ENCODE measurements at places on chromosomes 1 and 21. TPM values are rescaled to one million over a fixed set of nuclear protein-coding genes. Genes with fewer than 3 reads are reported as not detected.

- DNase-seq, result no peak
These were observed 346.1 kb downstream of the SIPA1L2 start for GRCh38 chr1:232283864-232284263.

The NAV1 gene
- polyA plus RNA-seq, result 3.5 TPM

DNA sequence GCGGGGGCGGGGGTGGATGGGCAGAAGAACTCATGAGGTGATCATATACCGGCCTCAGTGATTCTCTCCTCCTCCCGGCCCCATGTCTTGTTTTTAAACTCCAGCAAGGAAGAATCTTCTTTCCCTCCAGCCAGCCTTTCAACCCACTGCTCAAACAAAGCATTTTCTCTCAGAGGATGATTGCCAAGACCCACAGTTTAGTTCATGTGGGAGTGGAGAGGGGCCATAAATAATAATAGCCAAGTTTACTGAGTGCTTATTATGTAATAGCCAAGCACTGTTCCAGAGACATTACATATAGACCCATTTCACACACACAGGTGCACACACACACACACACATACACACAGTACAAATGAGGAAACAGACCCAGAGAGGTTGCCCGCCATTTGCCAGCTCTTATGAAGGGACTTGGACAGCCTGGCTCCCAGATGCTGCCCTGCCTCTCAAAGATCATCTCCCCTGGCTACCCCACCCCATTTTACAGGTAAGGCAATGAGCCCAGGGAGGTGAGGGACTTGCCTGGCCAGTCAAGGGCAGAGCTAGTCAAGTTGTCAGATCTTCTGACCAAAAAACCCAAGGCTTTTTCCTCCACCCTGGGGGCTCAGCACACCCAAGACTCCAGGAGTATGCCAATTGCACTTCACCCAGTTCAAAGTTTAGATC is 18.0 kb upstream of the BCAR3 start:
- no peak for DNase-seq

DNA sequence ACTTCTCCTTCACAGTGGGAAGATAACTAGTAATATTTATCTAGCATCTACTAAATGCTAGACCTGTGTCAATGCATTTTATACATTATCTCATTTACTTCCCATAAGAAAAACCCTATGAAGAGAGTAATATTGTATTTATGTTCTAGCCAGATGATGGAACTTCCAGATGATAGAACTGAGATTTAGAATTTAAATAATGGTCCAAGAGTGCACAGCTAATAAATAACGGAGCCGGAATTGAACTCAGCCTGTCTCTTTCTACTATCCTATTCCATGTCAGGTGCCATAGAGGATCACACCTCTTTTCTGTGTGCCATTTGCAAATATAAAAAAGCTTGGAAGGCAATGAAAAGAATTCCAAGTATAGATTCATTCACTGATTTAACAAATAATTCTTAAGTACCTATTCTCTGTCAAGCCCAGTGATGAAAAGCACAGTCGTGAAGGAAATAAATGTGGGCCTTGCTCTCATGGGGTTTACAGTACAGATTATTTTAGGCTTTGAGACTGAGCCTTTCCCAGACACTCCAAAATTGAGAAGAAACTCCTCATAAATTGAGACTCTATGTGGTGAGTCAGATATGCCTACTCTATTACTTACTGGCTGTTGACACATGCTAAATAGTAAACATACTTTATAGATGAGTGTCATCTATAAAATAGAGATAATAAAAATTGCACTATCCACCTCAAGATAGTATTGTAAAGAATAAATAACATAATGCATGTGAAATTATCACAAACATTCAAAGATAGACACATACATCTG is 378.0 kb upstream of the PRMT6 start:
- no peak for DNase-seq

The CGN gene
- 0.09 TPM for polyA plus RNA-seq

- DNase-seq, result no peak
These were observed 46.2 kb upstream of the GNG12 start for GRCh38 chr1:67879485-67879884.

DNA sequence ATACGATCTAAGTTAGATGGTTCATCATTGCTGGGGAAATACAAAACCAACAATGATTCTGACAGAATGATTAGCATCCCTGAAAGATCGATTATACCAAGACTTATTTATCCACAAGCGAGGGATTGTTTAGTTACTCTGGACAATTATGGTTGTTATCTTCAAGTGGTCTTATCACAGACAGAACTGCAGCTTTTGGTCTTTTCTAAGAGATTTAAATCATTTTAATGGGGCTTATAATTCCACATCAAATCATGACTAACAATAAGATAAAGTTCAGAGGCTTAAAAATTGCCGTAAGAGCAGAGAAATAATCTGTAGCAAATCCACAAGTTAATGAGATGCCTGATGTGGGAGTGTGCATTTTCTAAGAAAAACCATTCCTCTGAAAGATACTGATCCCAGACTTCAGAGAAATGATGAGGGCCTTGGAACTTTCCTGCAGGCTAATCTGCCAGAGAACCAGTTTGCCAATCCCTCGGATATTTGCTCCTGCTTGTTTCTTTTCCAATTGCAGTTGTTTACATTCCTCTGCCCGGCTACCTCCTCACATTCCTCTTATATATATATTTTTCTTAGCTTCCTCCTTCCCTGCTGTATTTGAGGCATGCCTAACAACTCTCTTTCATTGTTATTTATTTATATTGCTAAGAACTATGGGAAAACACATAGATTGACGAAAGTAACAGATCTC is 134.8 kb downstream of the BACH1 start:
- no peak for DNase-seq

GRCh38 chr1:175498002-175498401 is 245.4 kb downstream of the TNR start:
- DNase-seq, result no peak

DNA sequence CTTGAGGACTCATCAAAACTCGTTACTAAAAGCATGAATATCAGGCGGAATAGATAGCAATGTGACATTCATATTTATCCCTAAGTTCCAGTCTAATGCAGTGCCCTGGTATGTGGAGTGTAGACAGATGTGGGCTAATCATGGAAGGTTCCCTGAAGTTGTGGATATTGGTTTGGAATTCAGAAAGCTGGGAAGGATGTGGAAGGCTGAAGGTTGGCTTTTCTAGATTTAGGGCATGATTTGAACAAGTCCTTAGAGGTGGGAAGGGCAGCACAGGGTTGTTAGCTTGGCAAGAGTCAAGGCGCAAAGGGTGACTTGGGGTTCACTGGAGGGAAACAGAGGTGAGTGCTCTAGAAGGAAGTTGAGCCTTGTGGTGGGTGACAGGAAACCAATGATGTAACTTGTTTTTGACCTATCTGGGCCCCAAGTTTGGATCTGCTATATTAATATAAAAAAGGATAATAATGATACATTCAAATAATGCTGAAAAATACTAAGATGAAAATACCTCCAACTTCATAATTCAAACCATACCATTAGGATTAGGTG is 21.9 kb downstream of the LGALS8 start:
- DNase-seq, result no peak

DNA sequence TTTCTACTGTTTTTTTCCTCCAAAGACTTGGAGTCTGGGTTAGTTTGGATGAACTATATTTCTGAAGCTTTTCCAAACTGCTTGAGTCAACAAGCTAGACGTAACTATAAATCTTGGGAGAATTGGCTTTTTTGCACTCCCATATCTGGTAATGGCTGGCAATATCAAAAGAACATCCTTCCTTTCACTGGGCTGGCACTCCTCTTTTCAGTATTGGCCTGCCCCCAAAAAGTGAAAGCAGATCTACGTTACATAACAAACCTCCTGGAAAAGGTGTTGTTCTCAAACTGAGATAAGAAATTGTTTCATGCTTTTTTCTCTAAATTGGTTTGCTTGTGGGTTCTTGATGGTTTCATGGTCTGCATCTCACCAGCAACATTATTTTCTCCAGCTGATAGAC is 499.3 kb downstream of the NEGR1 start:
- DNase-seq, result no peak

The CR1L gene
- 1.0 TPM for polyA plus RNA-seq

GRCh38 chr1:109595531-109595930 is 23.9 kb downstream of the GNAT2 start:
- no peak for DNase-seq
